ENCODE measurements at places on chromosomes 7 and 10. TPM values are rescaled to one million over a fixed set of nuclear protein-coding genes. Genes with fewer than 3 reads are reported as not detected.

DNA sequence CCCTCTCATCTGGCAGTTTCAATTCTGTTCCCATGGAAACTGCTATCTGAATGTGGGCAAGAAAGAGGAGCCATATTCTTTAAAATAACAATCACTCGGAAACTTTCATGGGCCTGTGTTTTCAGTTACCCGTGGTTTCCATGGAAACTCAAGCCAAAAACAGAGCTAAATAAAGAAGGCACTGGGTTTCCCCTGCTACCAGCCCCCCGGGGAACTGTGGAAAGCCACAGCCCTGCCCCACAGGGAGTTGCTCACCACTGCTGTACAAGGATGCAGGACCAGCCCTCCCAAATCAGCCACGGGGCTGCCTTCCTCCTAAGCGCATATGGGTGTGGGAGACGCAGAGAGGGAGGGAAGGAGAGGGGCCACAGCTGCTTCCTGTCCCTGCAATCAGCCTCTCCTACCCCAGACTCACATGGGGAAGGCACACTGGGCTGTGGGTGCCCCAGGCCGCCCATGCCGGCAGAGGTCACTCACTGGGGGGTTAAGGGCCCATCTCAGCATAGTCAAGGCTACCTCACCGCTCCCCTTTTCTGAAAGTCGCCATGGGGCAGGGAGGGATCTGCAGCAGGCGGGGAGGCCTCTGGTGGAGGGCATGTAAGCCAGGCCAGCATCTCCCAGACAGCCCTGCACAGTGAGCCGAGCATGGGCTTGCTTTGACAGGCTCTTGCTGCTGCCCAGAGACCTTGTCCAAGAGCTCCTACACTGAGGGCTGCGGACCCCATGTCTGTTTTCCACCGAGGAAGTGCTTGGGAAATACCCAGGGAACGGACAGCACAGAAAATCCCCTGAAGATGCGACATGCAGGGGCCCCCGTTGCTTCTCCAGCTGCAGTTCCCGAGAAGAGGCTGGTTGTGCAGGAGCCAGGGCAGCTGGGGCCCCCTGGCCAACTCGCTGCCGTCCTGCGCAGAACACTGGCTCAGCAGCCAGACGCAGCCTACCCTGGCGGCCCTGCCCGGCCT lies 157.3 kb upstream of the PPP2R2D start:
- H3K27ac ChIP-seq, result no peak overlapping the region
- H3K4me3 ChIP-seq, result no peak overlapping the region
- no peaks in the 10 kb centered on the region for H3K27me3 ChIP-seq
- peaks cover 1% of the 10 kb centered on the region for H3K4me1 ChIP-seq

GRCh38 chr10:4512671-4513240 lies 313.3 kb upstream of the AKR1E2 start:
- peaks cover 9% of the 10 kb centered on the region for H3K4me1 ChIP-seq
- no peak overlapping the region for H3K4me3 ChIP-seq
- H3K27ac ChIP-seq, result no peak overlapping the region
- H3K27me3 ChIP-seq, result peaks cover 13% of the 10 kb centered on the region
- no peaks in the 10 kb centered on the region for H3K36me3 ChIP-seq

DNA sequence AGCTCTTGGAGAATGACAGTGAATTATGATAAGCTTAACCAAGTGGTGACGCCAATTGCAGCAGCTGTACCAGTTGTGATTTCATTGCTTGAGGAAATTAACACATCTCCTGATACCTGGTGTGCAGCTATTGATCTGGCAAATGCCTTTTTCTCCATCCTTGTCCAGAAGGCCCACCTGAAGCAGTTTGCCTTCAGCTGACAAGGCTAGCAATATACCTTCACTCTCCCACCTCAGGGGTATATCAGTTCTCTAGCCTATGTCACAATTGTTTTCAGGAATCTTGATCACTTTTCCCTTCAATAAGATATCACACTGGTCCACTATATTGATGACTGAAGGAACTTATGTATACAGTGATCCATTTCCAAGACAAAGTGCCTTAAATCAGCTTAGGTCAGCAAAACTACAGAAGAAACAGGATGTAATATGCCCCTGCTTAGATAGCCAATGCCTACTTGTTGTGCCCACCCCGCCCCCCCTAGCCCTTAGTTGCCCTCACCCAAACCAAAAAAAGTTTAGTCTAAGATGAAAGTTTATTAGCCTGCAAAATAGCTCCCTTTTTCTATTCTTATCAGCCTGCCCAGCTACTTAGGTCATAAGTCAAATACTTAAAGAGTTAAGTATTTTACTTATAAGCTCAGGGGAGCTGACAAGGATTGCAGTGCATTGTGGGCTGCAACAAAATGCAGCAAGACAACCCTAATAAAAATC lies 45.1 kb downstream of the PTPRE start:
- no peaks in the 10 kb centered on the region for H3K36me3 ChIP-seq
- H3K27me3 ChIP-seq, result peaks cover 7% of the 10 kb centered on the region
- no peaks in the 10 kb centered on the region for H3K4me1 ChIP-seq
- H3K4me3 ChIP-seq, result no peak overlapping the region

GRCh38 chr7:124738639-124739038 lies 27.0 kb downstream of the GPR37 start:
- H3K36me3 ChIP-seq, result no peaks in the 10 kb centered on the region
- no peak for DNase-seq
- H3K27ac ChIP-seq, result no peak overlapping the region
- H3K4me1 ChIP-seq, result no peaks in the 10 kb centered on the region

DNA sequence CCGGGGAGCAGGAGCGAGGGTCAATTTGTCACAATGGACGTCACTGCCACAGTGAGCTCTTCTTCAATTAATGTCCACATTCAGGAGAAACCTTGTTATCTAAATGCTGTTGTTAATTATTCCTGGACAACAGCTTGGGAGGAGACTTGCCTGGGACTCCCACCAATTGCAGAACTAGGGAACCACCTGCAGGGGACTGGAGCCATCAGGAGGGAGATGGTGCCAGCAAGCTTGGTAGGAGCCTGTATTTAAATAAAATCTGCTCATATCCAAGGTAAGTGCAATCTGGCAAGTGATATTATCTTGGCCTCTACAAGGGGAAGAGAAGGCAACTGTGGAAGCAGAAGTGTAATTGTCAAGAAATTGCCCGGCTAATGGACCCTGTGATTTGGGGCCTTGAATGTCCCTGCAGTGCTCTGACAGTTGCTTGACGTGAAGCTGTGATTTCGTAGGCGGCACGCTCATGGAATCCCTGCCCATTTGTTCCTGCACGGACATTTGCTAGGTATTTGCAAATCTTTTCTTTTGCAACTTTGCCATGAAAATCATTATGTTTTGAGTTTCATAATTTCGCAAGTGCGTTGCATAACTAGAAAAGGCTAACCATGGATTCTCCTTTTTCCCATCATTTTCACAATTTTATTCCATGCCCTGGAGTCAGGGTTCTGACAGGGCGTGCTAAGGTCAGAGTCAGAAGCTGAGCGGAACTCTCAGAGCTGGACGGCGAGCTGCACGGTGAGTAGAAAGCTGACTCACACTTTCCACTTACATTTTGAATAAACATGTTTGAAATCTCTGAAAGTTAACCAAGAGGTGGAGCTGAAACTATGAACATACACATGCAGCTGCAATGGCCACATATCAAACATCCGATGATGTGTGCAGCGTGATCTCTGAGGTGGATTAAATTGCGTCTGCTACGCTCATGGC lies 84.9 kb upstream of the TCERG1L start:
- no peaks in the 10 kb centered on the region for H3K27me3 ChIP-seq
- no peaks in the 10 kb centered on the region for H3K4me1 ChIP-seq
- H3K4me3 ChIP-seq, result no peak overlapping the region
- DNase-seq, result no peak
- no peak overlapping the region for H3K27ac ChIP-seq
- no peaks in the 10 kb centered on the region for H3K36me3 ChIP-seq

GRCh38 chr7:33691180-33691579 lies 214.2 kb upstream of the BMPER start:
- H3K4me3 ChIP-seq, result no peak overlapping the region
- H3K27ac ChIP-seq, result no peak overlapping the region
- DNase-seq, result no peak
- no peaks in the 10 kb centered on the region for H3K36me3 ChIP-seq
- no peaks in the 10 kb centered on the region for H3K4me1 ChIP-seq
- H3K27me3 ChIP-seq, result no peaks in the 10 kb centered on the region

- no peak overlapping the region for H3K27ac ChIP-seq
- H3K27me3 ChIP-seq, result peaks cover 11% of the 10 kb centered on the region
- peaks cover 4% of the 10 kb centered on the region for H3K4me1 ChIP-seq
- no peaks in the 10 kb centered on the region for H3K36me3 ChIP-seq
- no peak overlapping the region for H3K4me3 ChIP-seq
- DNase-seq, result no peak
Measured at GRCh38 chr10:69661414-69662172, 31.5 kb downstream of the FAM241B start.

DNA sequence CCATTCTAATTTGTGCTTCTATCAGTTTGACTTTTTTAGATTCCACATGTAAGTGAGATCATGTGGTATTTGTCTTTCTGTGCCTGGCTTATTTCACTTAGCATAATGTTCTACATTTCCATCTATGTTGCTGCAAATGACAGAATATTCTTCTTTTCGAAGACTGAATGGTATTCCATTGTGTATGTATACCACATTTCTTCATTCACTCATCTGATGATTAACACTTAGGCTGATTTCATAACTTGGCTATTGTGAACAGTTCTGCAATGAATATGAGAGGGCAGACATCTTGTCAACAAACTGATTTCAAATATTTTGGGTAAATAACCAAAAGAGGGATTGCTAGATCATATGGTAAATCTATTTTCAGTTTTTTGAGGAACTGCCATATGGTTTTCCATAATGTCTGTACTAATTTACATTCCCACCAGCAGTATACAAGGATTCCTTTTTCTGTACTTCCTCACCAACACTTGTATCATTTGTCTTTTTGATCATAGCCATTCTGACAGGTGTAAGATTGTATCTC lies 52.9 kb downstream of the ZNF22 start:
- H3K4me3 ChIP-seq, result no peak overlapping the region
- H3K27me3 ChIP-seq, result peaks cover 18% of the 10 kb centered on the region
- no peaks in the 10 kb centered on the region for H3K36me3 ChIP-seq
- no peaks in the 10 kb centered on the region for H3K4me1 ChIP-seq

- peaks cover 12% of the 10 kb centered on the region for H3K36me3 ChIP-seq
- no peak overlapping the region for H3K4me3 ChIP-seq
- peaks cover 60% of the 10 kb centered on the region for H3K4me1 ChIP-seq
Measured at GRCh38 chr10:59888781-59889435, 17.4 kb downstream of the CCDC6 start.

DNA sequence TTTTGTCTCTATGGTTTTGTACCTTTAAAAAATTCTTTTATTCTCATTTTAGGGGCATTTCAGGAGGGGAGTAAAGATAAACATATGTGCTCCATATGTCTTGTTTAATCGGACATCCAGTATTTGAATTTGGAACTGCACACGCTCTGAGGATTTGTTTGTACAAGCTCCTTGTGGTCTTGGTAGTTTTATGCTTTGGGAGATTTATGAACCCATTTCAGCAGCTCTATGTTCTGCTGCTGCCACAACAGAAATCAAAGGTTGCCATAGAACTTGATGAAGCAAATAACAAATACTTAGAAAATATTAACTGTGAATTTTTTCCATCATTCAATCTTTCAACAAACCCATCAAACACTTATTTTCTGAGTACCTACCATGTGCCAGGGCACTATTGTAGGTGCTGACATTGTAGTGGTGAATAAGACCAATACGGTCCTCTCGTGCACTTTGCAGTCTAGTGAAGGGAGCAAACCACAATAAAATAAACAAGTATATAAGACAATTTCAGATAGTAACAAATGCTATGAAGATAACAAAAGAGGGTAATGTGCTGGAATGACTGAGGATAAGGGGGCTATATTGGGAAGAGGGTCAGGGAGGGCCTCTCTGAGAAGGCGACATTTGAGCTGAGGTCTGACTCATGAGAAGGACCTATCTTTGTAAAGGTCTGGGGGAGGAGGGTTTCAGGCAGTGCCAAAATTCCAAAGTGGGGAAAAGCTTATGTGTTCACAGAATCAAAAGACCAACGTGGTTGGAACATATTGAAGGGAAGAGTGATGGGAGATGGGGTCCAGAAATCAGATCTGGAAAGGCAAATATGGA lies 30.4 kb downstream of the MYPN start:
- no peaks in the 10 kb centered on the region for H3K36me3 ChIP-seq
- DNase-seq, result no peak
- peaks cover 5% of the 10 kb centered on the region for H3K27me3 ChIP-seq
- H3K27ac ChIP-seq, result no peak overlapping the region
- H3K4me3 ChIP-seq, result no peak overlapping the region
- no peaks in the 10 kb centered on the region for H3K4me1 ChIP-seq

GRCh38 chr7:149838992-149839408 lies 825 bp downstream of the ZNF862 start:
- peaks cover 8% of the 10 kb centered on the region for H3K36me3 ChIP-seq
- peaks cover 26% of the 10 kb centered on the region for H3K4me1 ChIP-seq
- no peak for DNase-seq
- H3K27me3 ChIP-seq, result peaks cover 7% of the 10 kb centered on the region

DNA sequence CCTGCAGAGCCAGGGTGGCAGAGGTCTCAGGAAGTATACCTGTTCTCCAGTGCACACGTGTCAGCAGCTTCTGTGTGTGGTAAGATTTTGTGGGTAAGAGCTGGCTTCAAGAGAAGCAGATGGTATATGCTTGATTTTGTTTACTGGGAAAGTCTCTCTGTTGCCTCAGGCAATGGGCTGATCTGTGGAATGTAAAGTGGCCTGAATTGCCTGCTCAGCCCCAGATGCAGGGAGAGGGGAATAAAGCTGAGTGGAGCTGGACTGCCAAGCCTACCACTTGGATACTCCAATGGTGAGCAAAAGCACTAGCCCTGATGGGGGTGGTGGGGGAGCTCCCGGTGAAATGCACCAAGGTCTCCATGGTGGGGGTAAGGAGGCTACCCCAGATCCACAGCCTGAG lies 156.1 kb downstream of the WDR11 start:
- H3K36me3 ChIP-seq, result no peaks in the 10 kb centered on the region
- no peaks in the 10 kb centered on the region for H3K27me3 ChIP-seq

GRCh38 chr10:22667093-22667480 lies 47.3 kb downstream of the PIP4K2A start:
- H3K4me1 ChIP-seq, result peaks cover 82% of the 10 kb centered on the region
- peak overlapping the region; percentile 73 for H3K4me3 ChIP-seq

DNA sequence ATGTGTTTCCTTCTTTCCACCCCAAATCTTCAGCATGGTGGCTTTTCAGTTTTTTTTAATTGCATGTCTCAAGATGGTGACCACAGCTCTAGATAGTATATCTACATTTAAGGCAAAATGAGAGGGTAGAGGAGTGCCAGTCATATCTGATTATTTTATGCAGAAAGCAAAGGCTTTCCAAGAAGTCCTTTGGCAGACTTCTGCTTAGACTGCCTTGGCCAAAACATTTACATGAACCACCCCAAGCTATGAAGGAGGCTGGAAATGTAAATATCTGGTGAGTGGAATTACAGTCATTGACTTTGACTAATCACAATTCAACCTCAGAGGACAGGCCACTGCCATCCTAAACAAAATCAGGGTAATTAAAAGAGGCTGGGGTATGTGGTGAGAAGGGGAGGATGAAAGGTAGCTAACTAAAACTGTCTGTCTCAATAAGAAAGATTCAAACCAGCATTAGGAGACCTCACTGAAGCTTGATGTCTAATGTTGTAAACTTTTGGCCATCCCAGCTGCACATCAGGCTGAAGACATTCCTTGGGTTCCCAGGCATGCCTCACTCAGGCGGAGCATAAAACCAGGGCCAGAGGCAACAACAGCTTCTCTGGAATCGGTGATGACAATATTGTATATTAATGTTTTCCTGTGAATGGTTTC lies 53.4 kb downstream of the PPP1R3C start:
- H3K4me3 ChIP-seq, result no peak overlapping the region
- peaks cover 3% of the 10 kb centered on the region for H3K27me3 ChIP-seq
- DNase-seq, result no peak
- no peaks in the 10 kb centered on the region for H3K4me1 ChIP-seq
- no peaks in the 10 kb centered on the region for H3K36me3 ChIP-seq
- H3K27ac ChIP-seq, result no peak overlapping the region

The C10orf95 gene
- total RNA-seq, result 0.17 TPM

The CPA1 gene
- not detected for total RNA-seq

The RINT1 gene
- 20.2 TPM for total RNA-seq

The LIPJ gene
- not detected for total RNA-seq

The FAM25C gene
- not detected for total RNA-seq

The SLC18A3 gene
- total RNA-seq, result not detected

The FANK1 gene
- 0.31 TPM for total RNA-seq

The SEMA3A gene
- total RNA-seq, result 1.4 TPM
